Left forelimb (tissue), 1 donor: ENCODE measurements at places on chromosomes 6 and 20.
A peak's percentile ranks its signal among the peaks of the same experiment; 100 is the strongest.

GRCh38 chr6:20314866-20315845, 86.5 kb upstream of the E2F3 start:
- no peak for DNase-seq

- no peak for DNase-seq
These were observed 20.1 kb downstream of the JAG1 start for GRCh38 chr20:10653599-10654249.

DNA sequence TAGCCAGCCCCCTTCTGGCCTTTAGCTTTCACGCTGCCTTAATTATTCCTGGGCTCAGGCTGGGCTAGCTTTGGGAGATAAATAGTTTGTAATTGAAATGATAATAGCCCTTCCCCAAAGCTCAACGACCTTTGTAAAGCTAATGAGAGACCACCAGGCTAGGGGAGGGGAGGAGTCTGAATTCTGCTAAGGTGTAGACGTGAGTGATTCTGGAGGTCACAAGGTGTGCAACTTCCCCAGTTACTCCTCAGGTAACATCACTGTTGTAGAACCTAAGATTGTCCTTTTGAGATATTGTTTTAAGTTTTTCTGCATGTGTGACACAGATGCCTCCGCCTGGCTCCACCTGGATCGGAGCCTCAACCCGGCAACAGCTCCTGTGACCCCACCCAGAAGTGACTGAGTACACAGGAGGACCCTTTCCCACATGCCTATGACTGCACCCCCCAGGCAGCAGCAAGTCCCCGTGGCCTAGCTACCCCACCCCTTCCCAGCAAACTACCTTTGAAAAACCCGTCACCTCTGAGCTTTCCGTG, 5.8 kb upstream of the GPR31 start:
- DNase-seq, result no peak

- peak; percentile 79 for DNase-seq
These were observed at the start of gene SCGN for GRCh38 chr6:25652007-25652515. Gene SCGN, plus strand, starts transcription at chr6:25652215. Its CDS starts 189 bp downstream, at chr6:25652404.

DNA sequence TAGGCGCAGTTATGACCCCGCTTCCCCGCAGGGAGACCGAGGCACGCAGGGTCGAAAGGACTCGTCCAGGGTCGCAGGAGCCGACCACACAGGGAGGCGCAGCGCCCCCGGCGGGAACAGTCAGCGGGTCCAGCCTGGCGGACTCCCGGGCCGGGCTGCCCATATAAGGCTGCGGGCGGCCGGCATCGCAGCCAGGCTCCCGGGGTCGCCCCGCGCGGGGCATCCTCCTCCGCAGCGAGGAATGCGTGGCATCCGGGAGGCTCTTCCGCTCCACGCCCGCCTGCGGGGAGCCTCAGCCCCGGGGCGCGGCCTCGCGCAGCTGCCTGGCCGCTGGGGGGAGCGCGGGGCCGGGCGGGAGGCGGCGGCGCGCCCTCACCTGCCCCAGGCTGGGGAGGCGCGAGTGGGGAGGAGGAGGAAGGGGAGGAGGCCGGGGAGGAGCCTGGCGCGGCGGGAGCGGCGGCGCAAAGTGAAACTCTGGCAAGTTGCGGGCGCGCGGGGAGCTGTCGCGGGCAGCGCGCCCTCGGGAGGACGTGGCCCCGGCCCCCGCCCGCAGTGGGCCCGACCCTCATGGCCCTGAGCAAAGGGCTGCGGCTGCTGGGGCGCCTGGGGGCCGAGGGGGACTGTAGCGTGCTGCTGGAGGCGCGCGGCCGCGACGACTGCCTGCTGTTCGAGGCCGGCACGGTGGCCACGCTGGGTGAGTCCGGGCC, at the start of gene SYNJ2:
SYNJ2 (plus strand) TSS at position 469 of the 707 bp plus-strand sequence; CDS start at position 568, 99 bp downstream.
- no peak for DNase-seq
